Lower leg skin (tissue), 4 donors: ENCODE measurements at places on chromosomes 2 and 18. TPM values are rescaled to one million over a fixed set of nuclear protein-coding genes. Genes with fewer than 3 reads are reported as not detected.

DNA sequence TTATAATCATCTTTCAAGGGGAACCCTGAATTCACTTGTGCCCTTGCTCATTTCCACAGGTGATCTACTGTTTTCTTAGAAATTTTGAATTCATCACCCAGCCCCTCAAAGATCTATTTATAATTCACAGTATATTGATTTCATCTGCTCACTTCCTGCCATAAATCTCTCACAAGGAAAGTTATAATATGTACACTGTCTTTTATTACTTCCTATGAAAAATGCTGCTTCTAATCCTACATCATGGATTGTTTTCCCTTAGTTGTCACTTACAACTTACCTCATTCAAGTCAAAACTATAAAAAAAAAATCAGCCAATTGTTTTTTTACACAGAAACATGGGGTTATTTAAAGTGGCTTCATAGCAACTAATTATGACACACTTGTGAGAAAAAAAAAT lies 1443.0 kb downstream of the LRP1B start:
- no peak for DNase-seq

GRCh38 chr2:230627806-230628724 lies 84.6 kb upstream of the CAB39 start:
- no peak for DNase-seq

DNA sequence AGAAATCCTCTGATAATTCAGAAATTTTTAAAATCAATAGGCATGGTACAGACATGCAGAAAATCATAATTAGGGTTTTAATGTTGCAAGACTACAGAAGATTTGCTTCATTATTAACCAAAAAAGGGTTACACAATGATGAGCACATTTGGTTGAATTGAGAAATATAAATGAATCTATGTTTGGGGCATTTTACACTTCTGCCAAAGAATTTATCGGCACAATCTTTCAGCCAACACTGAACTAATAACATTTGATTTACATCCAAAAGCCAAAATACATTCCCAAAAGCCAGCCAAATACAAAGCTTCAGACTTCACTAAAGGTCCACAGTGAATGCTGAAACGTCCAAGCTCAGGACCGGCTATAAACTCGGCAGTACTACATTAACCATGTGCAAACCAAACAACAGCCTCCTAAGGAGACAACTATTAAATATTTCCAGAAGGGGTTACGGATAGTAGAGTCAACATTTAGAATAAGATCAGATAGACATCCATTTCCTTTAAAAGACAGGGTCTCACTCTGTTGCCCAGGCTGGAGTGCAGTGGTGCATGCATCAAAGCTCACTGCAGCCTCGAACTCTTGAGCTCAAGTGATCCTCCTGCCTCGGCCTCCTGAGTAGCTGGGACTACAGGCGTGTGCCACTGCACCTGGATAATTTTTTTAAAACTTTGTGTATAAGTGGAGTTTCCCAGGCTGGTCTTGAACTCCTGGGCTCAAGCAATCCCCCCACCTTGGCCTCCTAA lies 29.4 kb downstream of the SPRED2 start:
- DNase-seq: no peak

GRCh38 chr2:181431674-181432073 lies 25.5 kb upstream of the ITGA4 start:
- no peak for DNase-seq

- no peak for DNase-seq
These were observed 244.6 kb downstream of the NR4A2 start for GRCh38 chr2:156087875-156088274.

- no peak for DNase-seq
These were observed 245.7 kb downstream of the IKZF2 start for GRCh38 chr2:212905640-212906201.

DNA sequence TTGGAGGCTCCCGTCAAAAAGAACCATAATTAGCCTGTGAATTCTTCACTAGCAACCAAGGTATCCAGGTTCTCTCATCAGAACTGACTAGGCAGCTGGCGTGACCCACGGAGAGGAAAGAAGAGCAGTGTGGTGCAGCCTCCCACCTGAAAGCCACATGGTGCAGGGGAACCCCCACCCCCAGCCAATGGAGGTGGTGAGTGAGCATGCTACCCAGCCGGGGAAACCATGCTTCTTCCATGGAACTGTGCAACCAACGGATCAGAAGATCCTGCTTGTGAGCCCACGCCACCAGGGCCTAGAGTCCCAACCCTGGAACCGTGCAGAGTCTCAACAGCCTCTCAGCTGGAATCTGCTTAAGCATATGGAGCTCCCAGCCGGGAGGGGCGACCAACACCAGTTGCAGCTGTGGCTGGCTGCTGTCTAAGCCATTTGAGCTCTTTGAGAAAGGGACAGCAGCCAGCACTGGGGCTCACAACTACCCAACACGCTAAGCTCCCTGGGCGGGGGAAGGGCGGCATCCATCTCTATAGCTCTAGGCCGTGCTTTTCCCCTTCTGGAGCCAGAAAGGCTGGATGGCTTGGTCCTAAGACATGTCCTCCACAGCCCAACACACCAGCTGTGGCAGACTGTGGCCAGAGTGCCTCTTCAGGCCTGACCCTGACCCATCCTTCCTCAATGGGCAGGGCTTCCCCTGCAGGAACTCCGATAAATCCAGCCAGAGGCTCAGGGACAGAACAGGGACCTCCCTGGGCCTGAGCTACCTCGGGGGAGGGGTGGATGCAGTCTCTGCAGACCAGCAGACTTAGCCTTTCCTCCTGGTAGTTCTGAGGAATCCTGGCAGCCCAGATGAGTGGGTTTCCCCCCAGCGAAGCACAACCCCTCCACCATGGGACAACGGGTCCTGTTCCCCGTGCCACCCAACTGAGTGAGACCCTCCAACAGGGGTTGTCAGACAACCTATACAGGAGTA lies 151.4 kb upstream of the NXPH2 start:
- DNase-seq: no peak

DNA sequence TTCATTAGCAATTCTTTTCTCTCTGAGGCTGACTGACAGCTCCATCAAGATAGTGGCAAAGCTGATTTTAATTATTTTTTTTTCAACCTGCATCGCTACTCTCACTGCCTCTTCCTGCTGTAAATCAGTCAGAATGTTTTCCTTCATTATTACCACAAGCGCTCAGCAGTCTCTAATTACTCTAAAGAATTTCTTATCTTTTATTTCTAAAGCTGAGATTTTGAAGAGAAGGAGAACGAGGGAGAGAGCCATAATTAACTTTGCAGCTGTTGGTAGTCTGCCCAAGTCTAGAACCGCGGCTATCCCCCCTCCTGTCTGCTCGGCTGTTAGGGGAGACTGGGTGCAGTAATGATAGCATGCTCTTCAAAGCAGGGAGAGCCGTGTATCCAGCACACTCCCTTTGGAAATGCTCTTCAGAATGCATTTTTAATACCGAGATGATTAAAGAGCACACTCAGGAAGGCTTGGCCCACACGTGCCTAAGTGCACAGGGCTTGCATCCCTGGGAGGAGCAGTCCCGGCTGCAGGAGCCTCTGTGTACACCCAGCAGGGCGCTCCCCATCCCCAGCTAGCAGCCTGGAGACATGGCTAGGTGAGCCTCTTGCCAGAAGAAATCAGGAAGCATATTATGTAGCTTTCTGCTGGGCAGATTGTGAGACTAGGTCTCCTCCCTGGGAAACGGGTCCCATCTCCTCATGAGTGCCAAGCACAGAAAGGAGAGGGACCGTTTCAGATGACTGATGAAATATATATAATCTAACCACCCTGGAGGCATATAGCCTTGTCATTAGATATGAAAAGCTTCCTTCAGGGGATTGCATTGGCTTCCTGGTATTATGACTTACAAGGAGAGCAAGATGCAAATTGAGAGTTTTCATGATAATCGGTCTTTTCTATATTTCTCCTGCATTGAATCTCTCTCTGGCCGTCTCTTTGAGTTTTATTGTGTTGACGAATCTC lies 555.2 kb downstream of the CMPK2 start:
- no peak for DNase-seq

- no peak for DNase-seq
These were observed 23.5 kb downstream of the CIB4 start for GRCh38 chr2:26617588-26618083.

- no peak for DNase-seq
These were observed 18.8 kb downstream of the TEX44 start for GRCh38 chr2:231611273-231612108.

DNA sequence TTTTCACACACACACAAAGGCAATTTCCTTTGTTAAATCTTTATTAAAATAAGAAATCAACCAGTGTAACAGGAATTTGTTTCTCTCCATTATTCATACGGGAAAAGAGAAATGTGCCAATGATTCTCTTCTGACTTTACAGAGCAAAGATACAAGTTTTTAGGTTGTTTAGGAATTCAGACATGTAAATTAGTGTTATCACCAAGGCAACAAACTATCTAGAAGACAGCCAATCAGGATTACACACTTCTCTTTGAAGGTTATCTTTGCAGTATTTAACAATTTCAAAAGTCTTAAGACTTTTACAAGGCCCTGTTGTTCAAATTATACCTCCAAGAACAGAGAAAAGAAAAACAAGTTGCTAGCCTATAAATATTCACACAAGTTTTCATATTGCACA lies 14.5 kb downstream of the CD302 start:
- DNase-seq: no peak

DNA sequence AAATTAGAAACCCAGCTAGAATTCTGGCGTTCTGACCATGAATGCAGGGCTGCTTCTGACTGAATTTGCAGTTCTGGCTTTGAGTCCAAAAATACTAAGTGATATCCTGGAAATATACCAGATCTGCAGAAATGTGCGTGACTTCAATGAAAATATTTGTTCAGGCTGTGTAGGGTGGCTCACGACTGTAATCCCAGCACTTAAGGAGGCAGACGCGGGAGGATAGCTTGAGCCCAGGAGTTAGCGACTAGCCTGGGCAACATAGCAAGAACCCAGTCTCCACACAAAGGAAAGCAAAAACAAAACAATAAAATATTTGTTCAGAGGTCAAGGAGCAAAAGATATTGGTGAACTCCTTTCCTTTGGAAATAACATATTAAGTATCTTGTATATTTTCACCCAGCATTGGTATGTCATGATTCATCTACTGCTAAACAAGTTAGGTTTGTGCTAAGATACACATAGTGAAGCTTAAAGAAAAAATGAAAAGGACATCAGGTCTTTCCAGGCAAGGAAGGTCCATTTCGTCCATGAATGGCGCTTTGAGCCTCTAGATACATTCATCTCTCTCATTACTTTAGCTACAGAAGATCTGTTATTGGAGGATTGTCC lies 239.2 kb downstream of the CMPK2 start:
- DNase-seq: no peak

GRCh38 chr18:44171301-44171700 lies 509.4 kb upstream of the SETBP1 start:
- no peak for DNase-seq

GRCh38 chr2:33380001-33380609 lies 96.3 kb upstream of the RASGRP3 start:
- no peak for DNase-seq

DNA sequence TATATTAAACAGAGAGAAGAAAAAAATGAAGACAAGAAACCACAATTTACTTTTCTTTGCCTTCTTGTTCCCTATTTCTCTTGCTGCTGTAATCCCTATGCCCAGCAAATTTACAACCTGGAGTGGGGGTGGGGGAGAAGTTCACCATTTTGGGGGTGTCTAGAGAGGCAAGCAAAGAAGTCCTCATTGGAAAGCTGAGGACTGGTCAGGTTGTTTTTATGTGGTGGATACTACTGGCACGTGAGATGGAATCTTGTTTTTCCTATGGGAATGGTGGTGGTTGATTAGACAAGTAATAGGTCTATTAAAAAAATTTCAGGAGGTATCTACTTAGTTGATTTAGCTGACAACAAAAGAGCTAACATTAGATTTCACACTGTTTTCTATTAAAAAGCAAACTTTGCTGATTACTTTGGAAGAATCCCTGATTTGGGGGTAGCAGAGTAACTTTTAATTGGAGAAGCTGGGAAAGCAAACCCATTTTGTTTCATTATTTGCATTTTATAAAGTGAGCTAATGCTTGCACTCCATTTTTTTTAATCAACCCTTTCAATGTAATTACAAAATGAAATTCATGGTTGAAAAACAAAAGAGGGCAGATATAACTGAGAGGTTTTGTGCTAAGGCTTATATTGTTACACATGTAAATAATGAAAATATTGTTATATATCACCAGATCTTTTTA lies 6.0 kb downstream of the POU3F3 start:
- DNase-seq: no peak

DNA sequence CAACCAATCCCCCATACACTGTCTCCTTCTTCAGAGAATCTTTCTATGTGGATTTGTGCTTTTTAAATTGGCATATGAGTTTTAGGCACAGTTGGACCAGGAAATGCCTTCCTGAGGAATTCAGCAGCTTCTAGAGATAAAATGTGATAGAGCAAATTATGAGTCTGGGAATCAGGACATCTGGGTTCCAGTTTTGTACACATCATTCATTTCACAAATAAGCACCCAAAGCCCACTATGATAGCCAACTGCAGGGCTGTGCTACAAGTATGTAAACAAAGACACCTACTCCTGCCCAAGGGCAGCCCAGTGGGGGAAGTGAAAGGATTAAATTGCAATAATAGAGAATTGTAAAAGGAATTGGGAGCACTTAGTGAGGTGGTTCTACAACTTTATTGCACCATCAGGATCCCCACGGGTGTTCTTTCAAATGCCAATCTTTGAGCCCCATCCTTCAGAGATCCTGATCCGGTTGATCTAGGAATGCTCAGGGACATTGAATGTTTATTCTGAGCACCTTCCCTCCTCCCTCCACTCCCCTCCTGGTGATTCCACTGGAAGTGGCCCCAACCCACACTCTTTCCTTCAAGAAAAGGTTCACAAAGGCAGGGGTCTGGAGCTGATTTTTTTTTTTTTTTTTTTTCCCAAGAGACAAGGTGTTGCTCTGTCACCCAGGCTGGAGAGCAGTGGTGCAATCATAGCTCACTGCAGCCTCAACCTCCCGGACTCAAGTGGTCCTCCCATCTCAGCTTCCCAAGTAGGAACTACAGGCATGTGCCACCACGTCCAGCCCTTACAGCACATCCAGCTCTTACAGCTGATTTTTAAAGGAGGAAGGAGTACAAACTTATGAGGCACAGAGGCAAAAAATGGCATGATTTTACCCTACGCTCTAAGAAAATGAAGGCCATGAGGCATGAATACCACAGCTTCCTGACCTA lies 11.1 kb upstream of the KCMF1 start:
- no peak for DNase-seq

GRCh38 chr2:104620801-104621200 lies 233.1 kb upstream of the POU3F3 start:
- DNase-seq: no peak

GRCh38 chr2:157789256-157789655 lies 86.9 kb downstream of the ACVR1 start:
- DNase-seq: no peak

- DNase-seq: no peak
These were observed 167.9 kb upstream of the SPATS2L start for GRCh38 chr2:200138391-200139124.

- no peak for DNase-seq
These were observed 112.3 kb upstream of the ZNF521 start for GRCh38 chr18:25464227-25464626.

The TMEFF2 gene
- total RNA-seq: not detected

The ADRA2B gene
- total RNA-seq: 0.95 TPM

The LYPD1 gene
- not detected for total RNA-seq

The LOXL3 gene
- 2.5 TPM for total RNA-seq

The DNAH6 gene
- 0.02 TPM for total RNA-seq

The NYAP2 gene
- total RNA-seq: not detected

The AQP4 gene
- not detected for total RNA-seq

The FAM228A gene
- 0.25 TPM for total RNA-seq
